ENCODE measurements at places on chromosomes 6 and 20.

DNA sequence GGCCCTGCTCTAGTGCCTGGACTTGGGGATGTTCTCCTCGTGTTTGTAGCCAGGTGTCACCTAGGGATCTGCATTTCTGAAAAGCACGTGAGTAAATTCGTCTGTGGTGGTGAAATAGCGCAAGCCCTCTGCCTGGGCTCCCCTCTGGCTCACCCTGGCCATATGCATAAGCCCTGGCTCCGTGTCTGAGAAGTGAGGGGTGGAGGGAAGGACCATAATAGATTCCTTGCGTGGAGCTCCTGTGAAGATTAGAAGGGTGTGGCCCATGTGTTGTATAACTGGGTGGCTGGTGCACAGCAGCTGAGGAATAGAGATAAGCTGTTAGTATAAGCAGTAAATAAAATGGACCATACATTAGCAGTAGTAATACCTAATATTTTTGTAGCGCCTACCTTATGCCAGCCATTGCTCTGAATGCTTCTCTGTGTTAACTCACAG lies 4.8 kb downstream of the BCAS1 start:
- no peak for DNase-seq

DNA sequence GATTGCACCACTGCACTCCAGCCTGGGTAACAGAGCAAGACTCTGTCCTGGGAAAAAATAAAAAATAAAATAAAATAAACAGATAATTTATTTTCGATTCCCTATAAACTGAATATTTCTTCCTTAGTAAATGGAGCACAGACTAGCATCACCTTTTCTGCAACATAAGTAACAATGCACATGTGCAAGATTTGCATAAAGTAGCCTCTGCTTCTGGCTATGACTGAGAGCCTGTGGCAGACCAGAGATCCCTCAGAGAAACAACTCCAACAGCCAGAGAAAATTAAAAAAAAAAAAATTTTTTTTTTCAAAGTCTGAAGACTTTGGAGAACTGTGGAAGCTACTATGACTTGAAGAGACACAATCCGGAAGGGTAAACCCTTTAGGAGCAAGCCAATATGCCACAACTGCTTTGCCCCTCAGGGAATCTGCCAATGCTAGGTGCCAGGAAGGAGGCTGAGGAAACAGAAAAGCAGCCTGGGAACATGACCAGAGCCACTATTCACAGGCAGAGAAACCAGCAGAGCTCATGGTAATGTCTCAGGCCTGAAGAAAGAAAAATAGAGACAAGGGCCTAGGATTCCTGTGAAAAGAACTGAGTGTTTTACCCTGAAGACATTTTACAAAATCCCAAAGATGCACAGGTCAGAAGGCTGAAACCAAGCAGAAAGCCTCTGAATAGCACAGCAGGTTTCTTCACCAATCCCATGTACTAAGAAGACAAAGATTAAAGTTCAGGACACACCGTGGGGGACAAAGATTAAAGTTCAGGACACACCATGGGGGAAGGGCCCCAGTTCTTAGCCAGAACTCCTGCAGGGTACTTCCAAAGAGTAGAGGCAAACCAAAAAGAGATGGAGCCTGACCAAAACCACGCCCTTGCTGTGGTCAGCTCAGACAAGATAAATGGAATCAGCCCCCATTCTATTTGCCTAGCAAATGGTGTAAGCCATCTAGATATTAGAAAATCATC lies 25.8 kb downstream of the B4GALT5 start:
- no peak for DNase-seq

- DNase-seq, result no peak
Observed at GRCh38 chr20:53128004-53128403, 155.8 kb downstream of the TSHZ2 start.

GRCh38 chr20:36924167-36925045 lies 27.1 kb downstream of the SAMHD1 start:
- DNase-seq, result no peak

DNA sequence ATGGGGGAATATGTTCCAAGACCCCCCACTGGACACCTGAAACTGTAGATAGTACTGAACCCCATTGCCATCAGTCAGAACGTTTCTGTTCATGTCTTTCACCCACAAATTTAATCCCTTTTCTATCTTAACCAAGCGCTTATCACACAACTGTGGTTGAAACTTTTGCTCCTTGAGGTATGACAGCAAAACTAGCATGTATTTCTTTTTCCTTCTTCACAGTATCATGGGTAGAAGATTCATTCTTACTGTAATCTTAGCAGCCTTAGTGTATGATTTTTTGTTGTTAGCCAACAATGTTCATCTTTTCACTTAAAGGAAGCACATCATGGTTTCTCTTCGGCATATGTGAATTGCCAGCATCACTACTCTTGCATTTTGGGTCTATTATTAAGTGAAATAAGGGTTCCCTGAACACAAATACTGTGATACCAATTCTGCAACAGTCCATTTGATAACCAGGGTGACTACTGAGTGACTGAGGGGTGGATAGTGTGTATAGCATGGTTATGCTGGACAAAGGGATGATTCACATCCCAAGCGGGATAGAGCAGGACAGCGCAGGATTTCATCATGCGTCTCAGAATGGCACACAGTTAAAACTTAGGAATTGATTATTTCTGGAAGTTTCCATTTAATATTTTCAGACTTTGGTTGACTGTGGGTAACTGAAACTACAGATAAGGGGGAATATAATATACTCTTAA lies 41.8 kb downstream of the KCNS1 start:
- peak; percentile 51 for DNase-seq

DNA sequence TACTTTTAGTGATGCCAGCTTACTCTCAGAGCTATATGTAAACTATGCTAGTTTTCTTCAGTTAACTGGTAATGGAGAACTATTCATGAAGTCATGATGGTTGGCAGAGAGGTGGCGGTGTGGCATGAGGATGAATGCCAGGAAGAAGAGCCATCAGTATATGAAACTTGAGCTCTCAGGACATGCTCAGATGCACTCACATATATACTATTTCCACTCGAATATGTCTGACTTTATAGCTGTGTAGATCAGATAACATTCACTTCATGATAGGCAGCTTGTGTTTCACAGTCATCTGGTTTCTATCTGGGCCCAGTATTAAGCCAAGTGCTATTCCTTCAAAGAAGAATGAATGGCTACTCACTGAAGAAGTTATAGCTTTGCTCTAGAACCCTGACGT lies 46.2 kb upstream of the CEP85L start:
- no peak for DNase-seq

GRCh38 chr20:46359233-46359751 lies 47.1 kb downstream of the ELMO2 start:
- no peak for DNase-seq

DNA sequence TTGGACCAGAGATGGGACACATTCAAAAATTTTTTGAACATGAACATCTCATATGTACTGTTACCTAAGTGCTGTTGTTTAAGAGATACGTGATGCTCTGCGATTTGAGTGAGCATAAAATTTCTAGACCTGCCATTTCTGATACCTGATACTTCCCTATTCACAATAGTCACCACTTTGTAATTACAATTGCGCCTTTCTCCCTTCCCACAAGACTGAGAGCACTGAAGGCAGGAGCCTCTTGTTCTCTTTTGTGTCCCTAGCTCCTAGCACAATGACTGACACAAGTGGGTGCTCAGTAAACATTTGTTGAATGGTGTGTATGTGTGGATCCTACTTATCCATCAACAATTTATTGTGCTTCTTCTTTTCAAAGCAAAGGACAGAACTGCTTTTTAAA lies 92.8 kb upstream of the TMEM30A start:
- no peak for DNase-seq

- no peak for DNase-seq
Observed at GRCh38 chr6:11381801-11382513, 149.5 kb upstream of the NEDD9 start.

DNA sequence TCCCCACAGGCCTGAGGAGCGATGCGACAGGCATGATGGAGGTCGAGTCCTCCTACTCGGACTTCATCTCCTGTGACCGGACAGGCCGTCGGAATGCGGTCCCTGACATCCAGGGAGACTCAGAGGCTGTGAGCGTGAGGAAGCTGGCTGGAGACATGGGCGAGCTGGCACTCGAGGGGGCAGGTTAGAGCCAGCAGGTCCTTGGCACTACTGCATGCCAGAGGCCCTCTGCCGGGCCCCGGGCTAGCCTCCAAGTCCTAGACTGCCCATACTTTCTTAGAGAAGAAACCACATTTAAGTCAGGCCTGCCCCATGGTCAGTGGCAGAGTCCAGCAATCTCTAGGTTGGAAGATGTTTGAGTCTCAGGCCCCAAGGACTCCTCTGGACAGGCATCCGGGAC lies 32.1 kb downstream of the PKIG start:
- no peak for DNase-seq

DNA sequence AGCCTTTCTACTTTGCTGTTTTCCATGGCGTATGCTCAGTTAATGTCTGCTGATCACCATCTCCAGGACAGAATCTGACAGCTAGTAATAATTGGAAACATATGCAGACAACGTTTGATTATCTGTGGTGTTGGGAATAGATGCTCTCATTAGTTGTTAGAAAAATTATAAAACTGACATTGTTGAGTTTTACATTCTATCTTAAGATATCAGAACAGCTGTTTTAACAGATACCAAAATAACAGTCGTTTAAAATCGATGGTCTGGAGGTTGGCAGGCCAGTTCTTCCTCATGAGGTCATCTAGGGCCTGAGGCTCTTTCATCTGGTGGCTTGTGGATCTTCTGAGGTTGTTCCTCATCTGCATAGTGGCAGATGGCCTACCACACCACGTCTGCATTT lies 137.6 kb downstream of the AIG1 start:
- DNase-seq, result no peak

DNA sequence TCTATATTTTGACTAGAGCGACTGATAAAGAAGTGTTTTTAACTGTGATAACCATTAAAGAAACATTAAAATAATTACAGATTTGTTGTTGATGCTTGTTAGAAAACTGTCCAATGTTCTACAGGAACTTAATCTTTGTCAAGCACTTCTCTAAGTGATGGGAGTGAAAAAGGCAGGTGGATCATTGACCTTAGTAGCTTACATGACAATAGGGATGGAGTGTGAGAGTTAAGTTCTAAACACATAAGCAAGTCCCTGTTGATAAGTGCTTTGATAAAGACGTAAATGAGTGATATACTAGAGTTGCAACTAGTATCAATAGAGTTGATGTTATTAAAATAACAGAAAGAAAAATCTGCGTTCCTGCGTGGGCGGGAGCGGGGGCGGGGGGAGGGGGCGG lies 931.5 kb upstream of the EPHA7 start:
- no peak for DNase-seq

GRCh38 chr6:154520280-154520679 lies 9.8 kb upstream of the CNKSR3 start:
- no peak for DNase-seq

DNA sequence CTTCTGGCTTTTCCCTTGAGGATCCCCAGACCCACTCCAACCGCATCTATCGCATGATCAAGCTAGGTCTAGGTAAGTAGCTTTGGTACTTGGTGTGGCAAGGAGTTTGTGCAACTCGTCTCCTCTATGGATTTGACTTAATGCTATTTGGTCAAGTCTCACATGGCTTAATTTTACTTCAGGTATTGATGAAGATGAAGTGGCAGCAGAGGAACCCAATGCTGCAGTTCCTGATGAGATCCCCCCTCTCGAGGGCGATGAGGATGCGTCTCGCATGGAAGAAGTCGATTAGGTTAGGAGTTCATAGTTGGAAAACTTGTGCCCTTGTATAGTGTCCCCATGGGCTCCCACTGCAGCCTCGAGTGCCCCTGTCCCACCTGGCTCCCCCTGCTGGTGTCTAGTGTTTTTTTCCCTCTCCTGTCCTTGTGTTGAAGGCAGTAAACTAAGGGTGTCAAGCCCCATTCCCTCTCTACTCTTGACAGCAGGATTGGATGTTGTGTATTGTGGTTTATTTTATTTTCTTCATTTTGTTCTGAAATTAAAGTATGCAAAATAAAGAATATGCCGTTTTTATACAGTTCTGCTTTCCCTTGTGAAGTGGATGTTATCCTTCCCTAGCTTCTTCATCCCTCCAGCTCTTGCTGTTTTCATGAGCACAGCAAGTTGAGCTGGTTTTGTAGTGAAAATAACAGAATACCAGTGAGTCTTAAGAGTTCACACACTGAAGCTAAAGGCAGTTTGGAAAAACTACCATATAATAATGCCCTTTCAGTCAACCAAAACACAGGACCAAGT lies 3.8 kb downstream of the SLC35B2 start:
- DNase-seq, result peak; percentile 42

GRCh38 chr6:46648869-46649492 lies 3.6 kb downstream of the CYP39A1 start:
- peak; percentile 1 for DNase-seq

DNA sequence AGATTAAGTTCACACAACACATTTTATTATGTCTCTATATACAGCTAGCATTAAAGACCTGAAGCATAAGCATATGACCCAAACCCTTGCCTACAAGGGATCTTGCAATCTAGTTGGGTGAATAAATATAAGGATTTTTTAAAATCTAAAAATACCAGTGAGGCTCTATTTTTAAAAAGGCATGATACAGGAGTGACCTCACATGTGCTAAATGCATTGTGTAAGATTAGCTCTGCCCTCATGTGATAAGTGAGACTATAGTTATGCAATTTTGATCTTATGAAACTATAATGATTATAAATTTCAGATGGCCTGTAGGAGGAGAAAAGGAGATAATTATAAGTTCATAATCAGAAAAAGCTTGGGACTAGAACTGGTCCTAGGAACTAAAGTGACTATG lies 451.0 kb upstream of the MAN1A1 start:
- DNase-seq, result no peak

DNA sequence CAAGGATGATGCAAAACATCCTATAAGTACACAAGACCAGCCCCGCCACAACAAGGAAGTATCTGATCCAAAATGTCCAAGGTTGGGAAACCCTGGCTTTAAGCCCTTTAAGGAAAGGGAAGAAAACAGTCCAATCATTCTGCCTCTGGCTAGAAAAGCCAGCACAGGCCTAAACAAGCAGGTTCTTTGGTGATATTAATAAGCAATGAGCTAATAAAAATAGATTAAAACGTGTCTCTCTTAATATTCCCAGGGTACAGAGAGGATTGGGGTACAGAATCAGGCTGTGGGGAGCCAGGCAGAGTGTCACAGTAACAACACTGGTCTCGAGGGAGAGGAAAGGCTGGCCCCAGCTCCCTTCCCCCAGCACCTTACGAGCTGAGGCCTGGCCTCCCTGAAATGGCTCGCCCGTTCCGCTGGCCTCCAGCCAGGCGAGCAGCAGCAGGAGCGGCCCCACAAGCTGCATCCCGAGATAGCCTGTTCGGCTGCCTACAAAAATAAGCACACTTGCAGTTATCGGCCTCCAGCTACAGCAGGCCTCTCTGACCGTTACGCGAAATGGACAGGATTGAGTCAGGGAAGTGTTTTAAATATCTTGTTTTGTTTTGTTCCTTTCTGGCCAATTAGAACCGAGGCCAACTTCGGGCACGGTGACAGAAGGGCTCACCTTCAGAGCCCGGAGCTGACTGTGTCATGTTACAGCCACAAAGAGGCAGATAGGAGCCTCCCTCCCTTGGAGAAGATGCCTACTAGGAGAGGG lies 4.0 kb upstream of the ZMYND8 start:
- peak; percentile 98 for DNase-seq

DNA sequence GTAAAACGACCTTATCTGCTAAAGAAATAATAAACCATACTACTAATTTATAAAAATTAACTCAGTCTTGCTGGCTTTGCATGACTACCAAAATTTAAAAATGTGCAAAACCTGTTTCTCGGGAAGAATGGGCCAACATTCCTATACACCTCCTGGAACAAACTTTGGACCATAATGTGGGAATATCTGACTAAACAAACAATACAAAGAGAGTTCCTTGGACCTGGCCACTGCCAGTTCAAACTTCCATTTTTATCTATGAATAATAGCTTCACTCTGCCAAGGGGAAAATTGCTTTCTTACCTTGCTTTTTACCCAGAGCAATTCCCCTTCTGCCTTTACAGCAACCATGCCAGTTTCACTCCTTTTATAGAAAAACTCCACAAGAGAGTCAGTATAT lies 38.7 kb upstream of the POU5F1 start:
- DNase-seq, result no peak

- no peak for DNase-seq
Observed at GRCh38 chr6:83467620-83468036, 36.8 kb upstream of the ME1 start.

Data from choroid plexus epithelial cell (primary cell).